Activated T-helper 1 cell treated with anti-CD3 and anti-CD28 coated beads, Interleukin-2, amount 50 U/mL, for 16 hours (primary cell): ENCODE measurements at places on chromosomes 16 and 17.
A peak's percentile ranks its signal among the peaks of the same experiment; 100 is the strongest.

DNA sequence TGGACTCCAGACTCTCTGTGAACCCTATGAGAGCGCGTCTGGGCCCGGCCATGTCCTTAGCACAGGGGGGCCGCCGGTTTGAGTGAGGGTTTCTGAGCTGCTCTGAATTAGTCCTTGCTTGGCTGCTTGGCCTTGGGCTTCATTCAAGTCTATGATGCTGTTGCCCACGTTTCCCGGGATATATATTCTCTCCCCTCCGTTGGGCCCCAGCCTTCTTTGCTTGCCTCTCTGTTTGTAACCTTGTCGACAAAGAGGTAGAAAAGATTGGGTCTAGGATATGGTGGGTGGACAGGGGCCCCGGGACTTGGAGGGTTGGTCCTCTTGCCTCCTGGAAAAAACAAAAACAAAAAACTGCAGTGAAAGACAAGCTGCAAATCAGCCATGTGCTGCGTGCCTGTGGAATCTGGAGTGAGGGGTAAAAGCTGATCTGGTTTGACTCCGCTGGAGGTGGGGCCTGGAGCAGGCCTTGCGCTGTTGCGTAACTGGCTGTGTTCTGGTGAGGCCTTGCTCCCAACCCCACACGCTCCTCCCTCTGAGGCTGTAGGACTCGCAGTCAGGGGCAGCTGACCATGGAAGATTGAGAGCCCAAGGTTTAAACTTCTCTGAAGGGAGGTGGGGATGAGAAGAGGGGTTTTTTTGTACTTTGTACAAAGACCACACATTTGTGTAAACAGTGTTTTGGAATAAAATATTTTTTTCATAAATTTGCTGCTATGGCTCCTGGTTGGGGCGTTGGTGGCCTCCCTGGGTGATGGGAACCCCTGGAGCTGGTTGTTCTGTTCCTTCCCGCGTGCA lies 23.1 kb downstream of the STAT5A start:
- no peak for DNase-seq

DNA sequence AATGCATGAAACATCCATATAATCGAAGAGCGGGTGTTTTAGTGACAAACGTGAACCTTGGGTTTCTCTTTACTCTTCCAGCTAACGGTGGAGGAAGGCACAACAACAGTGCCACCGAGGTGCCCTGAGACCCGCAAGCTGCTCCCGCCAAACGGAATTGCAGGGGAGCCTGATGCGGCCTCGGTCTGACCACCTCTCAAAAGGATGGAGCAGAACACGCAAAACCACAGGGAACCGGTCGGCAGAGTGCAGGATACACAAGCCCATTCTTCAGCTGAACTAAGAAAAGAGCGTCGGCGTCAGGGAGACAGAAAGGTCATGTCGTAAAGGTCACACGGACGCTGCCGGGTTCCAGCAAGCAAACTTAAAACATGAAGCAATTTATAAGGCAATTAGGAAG lies 109.5 kb upstream of the ZNF750 start:
- DNase-seq: no peak

DNA sequence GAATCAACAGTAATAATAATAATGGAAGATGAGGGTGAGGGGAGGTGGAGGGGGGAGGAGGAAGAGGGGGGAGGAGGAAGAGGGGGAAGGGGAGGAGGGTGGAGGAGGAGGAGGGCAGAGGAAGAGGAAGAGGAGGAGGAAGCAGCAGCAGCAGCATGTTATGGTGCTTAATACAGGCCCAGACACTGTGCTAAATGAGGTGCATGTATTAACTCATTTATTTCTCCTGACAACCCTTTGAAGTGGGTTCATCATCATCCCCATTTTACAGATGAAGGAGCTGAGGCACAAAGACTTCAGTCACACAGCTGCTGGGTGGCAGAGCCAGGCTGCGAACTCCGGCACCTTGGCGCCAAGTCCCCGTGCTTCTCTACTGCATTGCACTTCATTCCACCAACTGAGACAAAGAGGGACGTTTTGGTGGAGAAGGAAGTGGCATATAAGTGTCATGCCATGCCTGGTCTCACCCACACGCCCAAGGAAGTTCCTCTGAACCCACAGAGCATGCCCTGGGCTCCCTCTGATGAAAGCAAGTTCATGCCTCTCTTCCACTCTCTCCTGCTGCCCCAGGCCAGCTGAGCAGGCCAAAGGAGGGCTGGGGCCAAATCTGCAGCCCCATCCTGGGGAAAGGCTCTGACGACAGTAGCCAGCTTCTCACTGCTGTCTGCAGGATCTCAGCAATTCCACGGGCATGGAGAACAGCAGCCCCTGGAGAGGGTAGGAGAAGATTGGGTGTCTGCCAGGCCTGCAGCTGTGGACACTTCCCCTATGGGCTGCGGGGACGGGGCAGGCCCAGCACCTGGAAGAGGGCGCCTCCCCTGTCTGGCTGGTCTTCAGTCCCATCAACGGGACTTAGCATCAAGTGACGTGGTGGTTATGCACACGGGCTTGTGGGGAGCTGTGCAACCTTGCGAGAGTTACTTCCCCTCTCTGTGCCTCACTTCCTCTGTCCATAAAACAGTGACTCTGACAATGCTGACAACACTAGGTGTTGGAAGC lies 21.8 kb downstream of the XYLT1 start:
- DNase-seq: no peak

DNA sequence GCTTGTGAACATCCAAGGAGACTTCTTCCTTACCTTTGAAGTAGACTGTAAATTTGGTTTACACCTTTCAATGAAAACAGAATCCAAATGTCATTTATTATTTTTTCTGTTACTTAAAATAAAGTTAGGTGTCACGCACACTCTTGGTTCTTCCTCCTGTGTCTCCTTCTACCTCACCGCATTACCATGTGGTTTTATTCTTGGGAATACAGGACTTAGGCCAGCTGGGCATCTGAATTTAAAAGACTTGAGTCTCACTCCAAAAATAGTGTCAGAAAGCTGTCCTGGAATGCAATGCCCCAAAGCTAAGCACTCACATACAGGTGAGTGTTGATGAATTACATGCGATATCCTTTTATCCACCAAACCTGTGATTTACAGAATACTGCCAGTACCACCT lies 66.4 kb downstream of the MAF start:
- no peak for DNase-seq

DNA sequence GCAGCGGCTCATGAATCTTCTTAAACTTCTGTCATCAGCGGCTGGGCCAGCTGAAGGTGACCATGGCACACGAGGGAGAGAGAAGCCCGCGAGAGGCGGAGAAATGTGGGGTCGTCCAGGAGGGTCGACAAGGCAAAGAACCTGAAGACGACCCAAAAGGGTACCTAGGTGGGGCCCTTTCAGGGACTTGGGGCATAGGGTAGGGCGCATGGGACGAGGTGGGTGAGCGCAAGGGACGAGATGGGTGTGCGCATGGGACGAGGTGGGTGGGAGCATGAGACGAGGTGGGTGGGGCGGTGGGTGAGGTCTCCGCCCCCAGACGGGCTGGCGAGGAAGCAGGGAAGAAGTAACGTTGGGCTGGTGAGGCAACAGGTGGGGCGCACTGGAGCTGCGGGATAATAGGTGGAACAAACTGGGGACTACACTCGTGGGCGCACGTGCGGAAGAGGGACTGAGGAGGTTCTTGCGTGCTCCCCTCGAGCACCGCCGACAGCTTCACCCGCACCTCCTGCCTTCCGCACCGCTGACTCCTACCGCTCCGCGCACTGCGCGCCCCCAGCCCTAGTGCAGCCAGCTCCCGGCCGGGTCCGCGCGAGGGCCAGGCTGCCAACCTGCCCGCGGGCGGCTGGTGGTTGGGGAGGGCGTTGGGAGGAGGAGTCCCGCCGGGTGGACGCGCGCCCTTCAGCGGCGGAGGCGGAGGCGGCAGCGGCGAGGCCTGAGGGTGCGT lies 23.2 kb upstream of the CRYM start:
- peak; percentile 6 for DNase-seq

DNA sequence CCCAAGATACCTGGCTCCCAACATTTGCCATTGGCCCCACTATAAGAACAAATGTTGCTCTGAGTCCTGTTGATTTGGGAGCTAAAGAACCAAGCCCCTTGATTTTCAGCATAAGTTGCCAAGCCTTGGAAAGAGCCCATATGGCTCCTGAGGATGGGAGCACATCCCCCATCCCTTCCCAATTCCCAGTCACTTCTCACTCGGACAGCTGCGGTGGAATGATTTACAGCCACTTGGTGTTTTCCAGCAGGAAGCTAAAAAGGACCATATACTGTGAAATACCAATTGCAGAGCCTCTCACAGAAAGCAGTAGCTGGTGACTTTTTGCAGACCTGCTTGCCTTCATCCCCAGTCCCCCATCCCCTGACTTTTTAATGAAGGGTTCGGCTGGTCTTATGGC lies 524.6 kb downstream of the GRIN2A start:
- no peak for DNase-seq

GRCh38 chr17:14361945-14362508 lies 61.1 kb downstream of the HS3ST3B1 start:
- no peak for DNase-seq

- no peak for DNase-seq
Measured at GRCh38 chr16:30481381-30481780, 8.8 kb downstream of the ITGAL start.

DNA sequence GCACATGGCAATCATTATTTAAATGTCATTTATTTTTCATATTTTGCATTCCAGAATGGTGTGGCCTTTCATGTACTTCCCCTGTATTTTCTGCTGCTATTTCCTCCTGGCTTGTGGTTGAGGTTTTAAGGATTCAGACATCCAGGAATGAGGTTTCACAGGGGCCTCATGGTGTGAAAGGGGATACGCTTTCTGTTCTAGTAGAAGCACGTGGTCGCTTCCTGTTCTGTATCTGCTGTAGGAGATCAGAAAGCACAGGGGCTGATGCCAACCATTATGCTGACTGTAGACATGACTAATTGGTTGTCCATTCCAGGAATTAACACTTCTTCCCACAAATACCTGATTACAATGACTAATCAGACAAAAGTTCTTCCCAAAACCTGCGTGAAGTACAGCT lies 405.9 kb downstream of the SHISA9 start:
- no peak for DNase-seq

DNA sequence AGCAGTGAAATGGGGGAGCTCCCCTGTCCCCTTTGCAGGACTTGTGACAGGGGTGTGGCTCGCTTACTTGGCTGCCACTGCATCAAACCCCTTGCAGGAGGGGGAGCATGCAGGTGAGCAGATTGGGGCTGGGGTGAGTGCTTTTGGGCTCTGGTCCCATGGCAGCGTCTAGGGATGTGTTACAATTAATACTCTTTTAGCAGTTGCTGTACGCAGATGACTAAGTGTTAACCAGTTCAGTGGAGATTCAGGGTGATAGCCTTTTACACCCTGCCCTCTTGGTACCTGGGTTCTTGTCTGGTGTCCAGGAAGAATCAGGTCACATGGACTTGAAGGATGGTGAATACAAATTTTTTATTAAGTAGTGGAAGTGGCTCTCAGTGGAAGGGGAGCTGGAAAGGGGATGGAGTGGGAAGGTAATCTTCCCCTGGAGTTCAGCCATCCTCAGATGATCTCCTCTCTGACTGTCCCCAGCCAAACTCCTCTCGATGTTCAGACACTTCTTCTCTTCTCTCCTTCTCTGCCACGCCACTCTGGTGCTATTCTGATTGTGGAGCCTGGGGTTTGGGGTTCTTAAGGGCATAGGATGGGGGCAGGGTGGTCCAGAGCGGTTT lies 100.1 kb downstream of the MARF1 start:
- DNase-seq: no peak
